ENCODE measurements at places on chromosomes 3 and 15. TPM values are rescaled to one million over a fixed set of nuclear protein-coding genes. Genes with fewer than 3 reads are reported as not detected.

The TNFSF10 gene
- not detected for polyA plus RNA-seq

The FILIP1L gene
- polyA plus RNA-seq: 60.9 TPM

The LIPC gene
- polyA plus RNA-seq: 1.1 TPM

The CHDH gene
- polyA plus RNA-seq: not detected

The IL5RA gene
- polyA plus RNA-seq: not detected

The TMC3 gene
- not detected for polyA plus RNA-seq

The CYP1A2 gene
- polyA plus RNA-seq: not detected

The SNX22 gene
- 0.94 TPM for polyA plus RNA-seq

The PLSCR4 gene
- 40.3 TPM for polyA plus RNA-seq

The CCDC33 gene
- polyA plus RNA-seq: not detected

The LTF gene
- not detected for polyA plus RNA-seq

The ASB14 gene
- 0.15 TPM for polyA plus RNA-seq

The BOC gene
- 21.6 TPM for polyA plus RNA-seq

The TTLL13 gene
- polyA plus RNA-seq: not detected

The CMTM8 gene
- polyA plus RNA-seq: not detected

The RTP4 gene
- polyA plus RNA-seq: 0.48 TPM

The CYP19A1 gene
- polyA plus RNA-seq: 1.2 TPM

The IGSF11 gene
- polyA plus RNA-seq: not detected

The GOLGA8S gene
- not detected for polyA plus RNA-seq

The ANKRD63 gene
- polyA plus RNA-seq: not detected

The CA12 gene
- 40.9 TPM for polyA plus RNA-seq

The CCDC32 gene
- polyA plus RNA-seq: 26.2 TPM

The TRIM42 gene
- polyA plus RNA-seq: not detected

The GXYLT2 gene
- 1.2 TPM for polyA plus RNA-seq

The CX3CR1 gene
- polyA plus RNA-seq: not detected

The DTX3L gene
- 9.4 TPM for polyA plus RNA-seq
